ENCODE measurements at places on chromosomes 1 and 21.

- no peak for DNase-seq
These were observed 38.5 kb upstream of the ETV3 start for GRCh38 chr1:157176591-157177121.

- no peak for DNase-seq
These were observed 87.1 kb upstream of the ARHGEF16 start for GRCh38 chr1:3367376-3367775.

DNA sequence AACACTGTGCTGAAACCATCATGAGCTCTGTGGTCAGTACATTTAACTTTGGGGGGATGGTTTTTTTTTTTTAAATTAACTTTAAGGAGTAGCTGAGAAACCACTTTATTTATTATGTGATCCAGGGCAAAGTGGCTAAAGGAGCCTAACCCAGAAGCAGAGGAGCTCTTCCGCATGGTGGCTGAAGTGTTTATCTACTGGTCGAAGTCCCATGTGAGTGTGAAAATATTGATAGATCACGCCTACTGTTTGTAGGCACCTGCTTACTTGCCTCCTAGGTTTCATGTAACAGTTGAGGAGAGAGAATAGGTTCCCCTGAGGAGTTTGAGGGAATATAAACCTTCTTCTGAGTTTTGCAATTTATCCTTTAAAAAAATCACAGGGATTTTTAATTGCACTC, 181.4 kb downstream of the ZP4 start:
- no peak for DNase-seq

DNA sequence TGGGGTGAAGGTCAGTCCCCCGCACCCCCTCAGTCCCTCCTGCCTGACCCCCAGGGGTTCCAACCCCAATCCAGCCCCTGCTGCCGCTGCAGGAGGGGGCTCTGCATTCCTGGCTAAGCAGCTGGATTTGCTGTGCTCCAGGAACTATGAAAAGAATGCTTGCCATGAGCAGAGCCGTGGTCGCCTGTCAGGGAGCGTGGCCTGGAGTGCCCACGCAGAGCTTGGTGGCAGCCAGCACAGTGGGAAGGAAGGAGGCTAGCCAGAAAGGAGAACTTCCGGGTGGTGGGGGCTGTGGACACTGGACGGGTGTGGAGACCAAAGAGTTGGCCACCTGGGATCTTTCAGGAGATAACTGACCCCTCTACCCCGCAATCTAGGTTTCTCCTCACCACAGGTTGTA, 5.6 kb downstream of the COL8A2 start:
- no peak for DNase-seq

DNA sequence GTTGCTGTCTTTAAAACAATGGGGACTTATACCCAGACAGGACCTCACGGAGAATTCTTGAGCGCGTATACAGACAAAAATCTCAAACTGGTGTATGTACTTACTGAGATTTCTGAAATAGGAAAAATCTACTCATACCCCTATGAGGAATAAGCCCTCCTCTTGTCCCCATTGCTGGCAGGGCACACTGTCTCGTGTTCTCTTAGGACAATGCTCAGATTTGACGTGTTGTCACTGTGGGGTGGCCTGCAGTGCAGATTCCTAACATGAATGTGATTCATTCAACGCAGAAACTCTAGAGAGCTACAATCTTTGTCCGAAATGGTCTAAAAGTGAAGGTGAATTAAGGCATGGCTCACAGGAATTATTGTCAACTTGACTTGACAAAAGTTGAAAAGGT, 31.1 kb upstream of the PDE9A start:
- DNase-seq, result no peak

- peak; percentile 21 for DNase-seq
These were observed 38.7 kb downstream of the AZIN2 start for GRCh38 chr1:33119532-33120217.

DNA sequence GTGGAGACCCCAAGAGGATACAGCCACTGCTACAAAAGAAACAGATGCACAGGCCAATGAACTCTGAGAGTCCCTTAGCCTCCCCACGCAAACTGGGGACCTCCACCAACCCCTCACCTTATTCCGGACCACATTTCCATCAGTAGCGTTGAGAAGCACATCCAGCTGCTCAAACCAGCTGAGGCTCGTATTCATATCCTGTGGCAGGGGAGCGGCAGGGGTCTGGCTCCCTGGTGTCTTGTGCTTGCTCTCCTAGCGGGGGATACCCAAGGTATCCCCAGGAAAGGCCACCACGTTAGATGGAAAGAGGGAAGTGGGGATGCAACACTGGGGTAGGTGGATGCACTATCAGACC, 481 bp downstream of the CCDC163 start:
- DNase-seq, result no peak

GRCh38 chr1:201153474-201154388, 543 bp downstream of the TMEM9 start:
- no peak for DNase-seq

GRCh38 chr1:31581821-31582810, 5.8 kb downstream of the TINAGL1 start:
- no peak for DNase-seq

- no peak for DNase-seq
These were observed 330.6 kb downstream of the DUSP10 start for GRCh38 chr1:221411283-221411682.

DNA sequence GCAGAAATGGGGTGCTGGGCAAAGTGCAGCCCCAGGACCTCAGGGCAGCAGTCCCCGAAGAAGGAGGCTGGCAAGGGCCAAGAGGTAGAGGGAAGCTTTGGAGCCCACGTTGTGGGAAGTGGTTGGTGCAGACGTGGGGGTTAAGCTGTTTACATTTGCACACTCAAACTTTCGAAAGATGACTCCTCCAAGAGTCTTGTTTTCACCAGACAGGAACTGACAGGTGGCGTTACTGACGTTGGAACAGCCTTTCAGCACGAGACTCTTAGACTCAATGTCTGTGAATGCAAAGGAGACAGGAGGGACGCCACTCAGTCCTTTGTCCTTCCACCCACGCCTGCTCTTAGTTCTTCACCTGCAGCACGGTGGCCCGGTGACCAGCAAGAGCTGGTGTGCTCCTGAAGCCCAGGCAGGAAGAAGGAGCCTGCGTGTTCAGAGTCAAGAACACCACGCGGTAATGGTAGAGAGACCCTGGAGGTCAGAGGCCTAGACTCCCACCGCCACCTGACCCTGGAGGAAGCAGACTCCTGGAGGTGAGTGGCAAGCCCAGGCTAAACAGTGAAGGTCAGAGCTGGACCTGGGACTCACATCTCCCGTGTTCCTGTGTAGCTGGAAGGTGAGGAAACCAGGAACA, 15.9 kb downstream of the LYPD8 start:
- DNase-seq, result no peak

- no peak for DNase-seq
These were observed 226.1 kb downstream of the DNAH14 start for GRCh38 chr1:225155555-225155954.

DNA sequence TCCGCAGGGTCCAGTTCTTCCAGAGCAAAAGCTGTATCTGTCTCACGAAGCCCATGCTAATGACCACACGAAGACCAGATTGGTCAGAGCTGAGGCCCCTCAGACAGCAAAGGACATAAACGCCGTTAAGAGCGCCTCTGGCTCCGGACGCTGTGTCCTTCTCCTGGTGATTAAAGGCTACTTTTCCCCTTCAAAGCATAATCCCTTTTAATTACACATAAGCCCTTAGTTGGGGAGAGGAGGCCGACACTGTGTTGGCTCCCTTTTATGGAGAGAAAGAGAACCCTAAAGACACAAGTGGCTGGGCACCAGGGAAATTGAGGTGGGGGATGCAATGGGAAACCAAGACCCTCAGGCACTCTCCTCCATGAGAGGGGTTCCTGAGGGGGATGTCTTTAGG, at the start of gene ABCA4:
Gene ABCA4, minus strand, starts transcription at position 158 of the 400 bp plus-strand sequence. Its CDS starts 103 bp downstream, at position 55.
- DNase-seq, result no peak

DNA sequence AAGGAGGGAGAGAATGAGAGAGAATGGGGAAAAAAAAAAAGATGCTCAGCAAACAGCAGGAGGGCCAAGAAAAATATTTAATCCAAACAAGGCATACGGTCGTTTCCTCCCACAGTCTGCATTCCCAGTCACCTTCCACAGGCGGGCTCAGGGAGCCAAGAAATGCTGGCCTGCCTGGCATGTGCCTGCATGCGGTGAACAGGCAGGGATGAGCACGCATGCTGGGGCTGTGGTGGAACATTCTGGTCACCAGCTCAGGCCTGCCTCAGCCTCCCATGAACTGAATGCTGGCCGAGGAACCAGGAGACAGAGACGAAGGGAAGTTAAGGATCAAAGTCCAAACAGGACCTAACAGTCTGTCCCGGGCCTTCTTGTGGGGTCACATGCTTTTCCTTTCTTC, 335.3 kb downstream of the ASTN1 start:
- DNase-seq, result no peak

DNA sequence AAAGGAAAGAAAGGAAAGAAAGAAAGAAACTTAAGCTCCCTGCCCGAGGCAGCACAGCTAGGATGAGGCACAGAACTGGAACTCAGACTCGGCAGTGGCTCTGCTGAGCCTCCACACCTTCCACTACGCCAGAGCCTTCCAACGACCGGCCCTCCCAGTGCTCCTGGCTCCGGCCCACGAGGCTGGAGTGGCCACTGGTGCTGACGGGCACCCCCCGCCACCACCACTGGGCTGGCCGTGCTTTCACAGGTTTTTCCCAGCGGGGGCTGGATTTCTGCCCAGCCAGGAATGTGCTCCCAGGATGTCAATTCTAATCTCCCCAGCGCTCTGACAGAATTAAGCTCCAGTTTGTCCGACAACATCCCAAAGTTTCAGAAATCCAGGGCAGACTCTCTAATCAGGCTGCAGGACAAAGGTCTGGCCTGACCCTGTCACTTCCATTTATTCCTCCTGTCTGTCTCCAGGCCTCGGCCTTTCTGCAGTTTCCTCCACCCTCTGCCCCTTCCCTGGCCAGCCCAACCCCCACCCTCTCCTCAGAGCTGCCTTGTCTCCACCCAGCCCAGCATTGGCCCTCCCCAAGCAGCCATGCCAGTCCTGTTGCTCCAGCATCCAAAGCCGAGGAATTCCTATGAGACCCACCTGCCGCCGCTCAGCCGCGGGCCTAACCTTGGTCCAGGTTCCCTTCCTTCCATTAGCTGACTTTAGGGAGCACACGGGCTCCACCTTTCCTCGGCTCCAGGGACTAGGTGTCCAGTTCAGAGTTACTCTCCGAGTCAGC, 81.9 kb downstream of the CASZ1 start:
- DNase-seq, result no peak

- DNase-seq, result no peak
These were observed 158.2 kb downstream of the PBX1 start for GRCh38 chr1:164716992-164717703.

GRCh38 chr1:101438359-101438758, 201.5 kb downstream of the S1PR1 start:
- DNase-seq, result no peak

- no peak for DNase-seq
These were observed 43.1 kb upstream of the SGIP1 start for GRCh38 chr1:66490816-66491215.

DNA sequence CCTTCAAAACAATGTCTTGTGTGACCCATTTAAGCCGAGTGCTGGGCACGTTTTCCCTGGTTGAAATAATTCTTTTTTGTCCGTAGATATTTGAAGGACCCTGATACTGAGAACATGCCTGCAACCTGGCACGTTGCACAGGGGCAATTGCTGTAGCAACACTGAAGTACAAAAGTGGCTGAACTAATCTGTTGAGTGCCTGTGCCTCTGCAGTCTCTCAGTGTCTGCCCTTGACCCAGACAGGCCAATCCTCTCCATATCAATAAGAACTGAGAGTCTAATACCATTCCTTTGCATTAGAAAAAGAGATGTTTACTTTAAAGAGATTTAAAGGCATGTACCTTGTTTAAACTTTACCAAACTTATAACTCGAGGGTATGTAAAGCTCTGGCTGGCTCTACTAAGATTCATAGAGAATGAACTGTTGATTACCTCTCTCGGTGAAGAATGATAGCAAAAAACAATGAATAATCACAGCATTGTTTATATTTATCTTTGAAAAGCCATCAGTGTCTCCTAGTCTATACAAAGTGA, 2.4 kb downstream of the GREM2 start:
- no peak for DNase-seq

GRCh38 chr21:41877901-41878830, 978 bp downstream of the PRDM15 start:
- DNase-seq, result peak; percentile 51

- no peak for DNase-seq
These were observed 32.1 kb upstream of the ADORA3 start for GRCh38 chr1:111535256-111536191.

GRCh38 chr1:209720826-209721225, 16.2 kb downstream of the HSD11B1 start:
- DNase-seq, result no peak

GRCh38 chr1:84402501-84402900, 4.2 kb downstream of the DNASE2B start:
- no peak for DNase-seq

DNA sequence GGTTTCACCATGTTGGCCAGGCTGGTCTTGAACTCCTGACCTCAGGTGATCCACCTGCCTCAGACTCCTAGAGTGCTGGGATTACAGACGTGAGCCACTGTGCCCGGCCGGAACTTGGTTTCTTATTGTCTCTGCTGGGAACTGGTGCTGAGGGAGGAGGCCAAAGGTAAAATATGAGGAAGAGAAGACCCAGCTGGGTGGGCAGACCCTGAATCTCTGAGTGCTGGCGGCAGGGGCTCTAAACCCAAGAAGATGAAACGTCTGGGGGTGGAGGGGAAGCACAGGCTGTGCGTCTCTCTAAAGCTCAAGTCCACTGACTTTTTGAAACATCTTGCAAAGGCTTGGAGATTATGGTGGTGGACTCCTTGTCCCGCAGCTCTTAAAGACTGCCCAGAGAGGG, 82.0 kb upstream of the TLR5 start:
- DNase-seq, result peak; percentile 7

DNA sequence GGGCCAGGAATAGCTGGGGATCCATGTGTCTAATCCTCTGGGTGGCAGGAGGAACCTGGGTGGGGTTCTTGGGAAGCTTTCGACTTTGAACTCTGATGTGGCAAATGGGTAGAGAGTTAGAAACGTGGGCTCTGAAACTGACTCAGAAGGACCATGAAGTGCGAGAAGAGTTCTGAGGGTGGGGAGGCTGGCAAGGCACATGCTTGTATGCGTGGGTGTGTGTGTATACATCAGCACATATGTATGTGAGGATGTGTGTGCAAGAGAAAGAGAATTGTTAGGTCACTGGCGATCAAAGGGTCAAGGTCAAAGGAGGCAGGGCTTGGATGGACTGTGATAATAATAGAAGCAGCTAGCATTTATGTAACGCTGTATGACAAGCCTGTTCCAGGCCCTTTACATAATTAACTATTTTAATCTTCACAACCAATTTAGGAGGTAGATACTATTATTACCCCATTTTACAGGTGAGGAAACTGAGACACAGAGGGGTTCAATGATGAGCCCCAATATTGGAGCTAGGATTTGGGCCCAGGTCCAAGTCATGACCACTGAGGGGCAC, 84.5 kb upstream of the POU3F1 start:
- DNase-seq, result no peak

Data from stimulated activated CD8-positive, alpha-beta memory T cell treated with anti-CD3 and anti-CD28 coated beads, Interleukin-4, amount 100 ng/mL, for 48 hours (primary cell).